HT1080 (cell line): ENCODE measurements at places on chromosomes 4 and X. TPM values are rescaled to one million over a fixed set of nuclear protein-coding genes. Genes with fewer than 3 reads are reported as not detected.
A peak's percentile ranks its signal among the peaks of the same experiment; 100 is the strongest.

GRCh38 chr4:36026348-36026880, 217.9 kb downstream of the ARAP2 start:
- DNase-seq = no peak

- no peak for DNase-seq
Measured at GRCh38 chr4:36944232-36944631, 300.3 kb upstream of the NWD2 start.

GRCh38 chrX:41405551-41405950, 41.6 kb upstream of the NYX start:
- no peak for DNase-seq

DNA sequence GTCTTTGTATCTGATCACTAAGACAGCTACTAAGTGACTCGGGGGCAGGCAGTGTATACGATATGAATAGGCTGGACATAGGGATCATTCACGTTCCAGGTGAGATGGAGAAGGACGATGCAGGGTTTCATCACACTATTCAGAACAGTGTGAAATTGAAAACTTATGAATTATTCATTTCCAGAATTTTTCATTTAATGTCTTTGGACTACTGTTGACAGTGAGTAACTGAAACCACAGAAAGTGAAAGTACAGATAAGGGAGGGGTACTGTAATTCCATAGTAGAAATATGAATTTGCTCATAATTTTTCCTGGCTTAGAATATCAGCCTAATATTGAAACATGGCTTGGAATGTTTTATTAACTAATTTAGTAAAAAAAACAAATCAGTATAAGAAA, 24.4 kb downstream of the TMEM144 start:
- no peak for DNase-seq

GRCh38 chr4:184453365-184454160, 20.8 kb downstream of the IRF2 start:
- peak; percentile 82 for DNase-seq

DNA sequence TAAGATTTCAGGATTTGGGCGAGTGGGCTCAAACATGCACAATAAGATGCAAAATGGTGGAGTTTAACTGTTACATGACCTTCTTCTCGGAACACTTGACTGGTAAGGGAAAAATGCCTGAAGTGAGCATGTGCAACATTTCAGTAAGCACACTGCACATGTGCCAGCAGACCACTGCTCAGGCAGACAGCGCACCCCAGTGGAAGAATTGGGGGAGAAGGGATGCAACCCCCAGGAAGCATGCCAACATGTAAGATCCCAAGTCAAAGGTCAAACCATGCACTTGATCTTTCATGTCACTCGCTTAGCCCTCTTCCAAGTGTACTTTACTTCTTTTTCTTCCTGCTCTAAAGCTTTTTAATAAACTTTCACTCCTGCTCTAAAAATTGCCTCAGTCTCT, 256.3 kb downstream of the CENPC start:
- peak; percentile 10 for DNase-seq

GRCh38 chr4:24979554-24979953, 51.2 kb downstream of the LGI2 start:
- peak; percentile 58 for DNase-seq

DNA sequence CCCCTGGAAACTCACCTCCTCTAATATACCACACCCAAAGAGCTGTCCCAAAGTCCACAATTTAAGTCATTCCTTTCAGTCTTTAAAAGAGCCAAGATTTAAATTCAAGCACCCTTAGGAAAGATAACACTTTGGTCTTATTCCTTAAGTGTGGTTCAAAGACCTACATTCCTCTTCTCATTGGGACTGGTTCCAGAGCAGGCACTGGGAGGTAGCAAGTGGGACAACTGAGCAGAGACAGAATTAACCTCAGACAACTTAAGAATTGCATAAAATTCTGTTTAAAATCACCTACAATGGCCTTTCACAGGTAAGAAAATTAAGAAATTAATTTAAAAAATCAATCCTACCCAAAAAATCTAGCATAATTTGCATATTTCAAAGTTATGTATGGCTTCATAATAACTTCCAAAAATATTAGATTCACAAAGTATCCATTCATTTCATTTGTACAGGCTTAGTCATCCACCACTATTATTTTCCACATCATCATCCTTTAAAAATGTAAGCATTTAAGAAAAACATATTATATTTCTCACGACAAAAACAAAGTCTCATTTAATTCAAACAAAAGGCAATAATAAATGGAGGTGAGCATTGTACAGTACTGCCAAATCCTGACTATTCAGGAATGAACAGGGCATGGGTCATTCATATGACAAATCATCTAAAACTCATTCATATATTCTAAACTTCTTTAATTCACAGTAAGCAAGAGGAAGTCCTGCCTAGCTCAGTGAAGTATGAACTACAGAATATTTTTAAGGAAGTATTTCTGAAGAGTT, 13.6 kb downstream of the PRSS12 start:
- DNase-seq = peak; percentile 60

GRCh38 chr4:163949976-163950601, 455.6 kb downstream of the TMA16 start:
- no peak for DNase-seq

- peak; percentile 61 for DNase-seq
Measured at GRCh38 chr4:2243681-2244380, 1.9 kb upstream of the HAUS3 start.

The GLOD5 gene
- not detected in 2 replicates for total RNA-seq

The MAML3 gene
- total RNA-seq = 8.0 and 11.4 TPM in 2 replicates

The GAGE12J gene
- total RNA-seq = 0.69 TPM in 1 of 2 replicates, not detected in the other

The REPS2 gene
- total RNA-seq = 1.9 and 2.4 TPM in 2 replicates
